ENCODE measurements at places on chromosomes 6 and 20.

GRCh38 chr6:119887666-119888065, 538.1 kb upstream of the MAN1A1 start:
- DNase-seq: no peak

- no peak for DNase-seq
These were observed 7.3 kb downstream of the RAET1E start for GRCh38 chr6:149890629-149891045.

- DNase-seq: no peak
These were observed 37.6 kb downstream of the CFAP61 start for GRCh38 chr20:20089939-20090338.

- no peak for DNase-seq
These were observed 14.1 kb upstream of the CHMP4B start for GRCh38 chr20:33796907-33797544.

- no peak for DNase-seq
These were observed 31.4 kb downstream of the FOXP4 start for GRCh38 chr6:41577356-41578216.

DNA sequence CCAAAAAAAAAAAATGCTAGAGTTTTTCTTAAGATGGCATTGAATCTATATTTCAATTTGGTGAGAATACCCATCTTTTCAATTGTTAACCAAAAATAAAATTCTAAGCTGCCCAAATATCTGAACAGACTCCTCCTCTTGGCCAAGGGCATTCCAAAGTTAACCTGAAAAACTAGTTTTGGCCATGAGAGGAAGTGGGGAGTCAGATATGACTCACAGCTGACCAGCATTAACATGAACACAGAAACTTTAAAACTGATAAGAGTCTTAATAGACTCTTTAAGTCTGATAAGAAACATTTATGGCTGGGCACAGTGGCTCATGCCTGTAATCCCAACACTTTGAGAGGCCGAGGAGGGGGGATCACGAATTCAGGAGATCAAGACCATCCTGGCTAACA, 171.3 kb downstream of the FAXC start:
- no peak for DNase-seq

GRCh38 chr6:41411961-41412360, 76.6 kb downstream of the NCR2 start:
- DNase-seq: no peak

DNA sequence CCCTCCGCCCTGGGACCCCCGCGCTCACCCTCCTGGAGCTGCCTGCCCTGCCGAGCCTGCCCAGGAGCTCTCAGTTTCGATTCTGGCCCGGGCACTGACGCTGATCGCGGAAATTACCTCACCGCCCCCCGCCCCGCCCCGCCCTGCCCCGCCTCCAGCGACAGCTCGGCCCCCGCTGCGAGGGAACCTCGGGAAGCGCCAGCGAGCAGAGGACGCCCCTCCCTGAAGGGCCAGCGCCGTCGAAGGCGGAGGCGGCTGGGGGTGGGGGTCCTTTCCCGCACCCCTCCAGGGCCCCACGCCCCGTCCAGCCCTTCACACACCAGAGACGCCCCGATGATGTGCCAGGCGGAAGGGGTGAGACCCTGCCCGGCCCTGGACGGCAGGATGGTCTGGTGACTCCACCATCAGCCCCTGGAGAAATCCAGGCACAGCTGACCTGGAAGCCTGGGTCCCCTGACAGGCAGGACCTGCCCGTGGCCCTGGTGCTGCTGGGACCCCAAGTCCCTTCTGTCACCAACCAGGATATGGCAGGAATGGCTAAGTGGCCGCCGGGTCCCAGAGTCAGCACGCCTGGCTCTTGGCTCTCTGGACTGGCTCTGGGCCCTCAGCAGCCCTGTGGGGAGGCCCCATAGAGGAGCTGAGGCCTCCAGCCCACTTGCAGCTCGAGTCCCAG, at the start of gene HELZ2:
HELZ2 (minus strand) TSS at position 84 of the 673 bp plus-strand sequence. CDS start 1,854 bp downstream, outside the sequence.
- peak; percentile 77 for DNase-seq

GRCh38 chr6:53546281-53546680, 1.4 kb upstream of the GCLC start:
- DNase-seq: no peak

GRCh38 chr6:75633045-75633444, 31.4 kb downstream of the SENP6 start:
- no peak for DNase-seq

GRCh38 chr6:113039005-113039404, 691.9 kb downstream of the RFPL4B start:
- DNase-seq: no peak

DNA sequence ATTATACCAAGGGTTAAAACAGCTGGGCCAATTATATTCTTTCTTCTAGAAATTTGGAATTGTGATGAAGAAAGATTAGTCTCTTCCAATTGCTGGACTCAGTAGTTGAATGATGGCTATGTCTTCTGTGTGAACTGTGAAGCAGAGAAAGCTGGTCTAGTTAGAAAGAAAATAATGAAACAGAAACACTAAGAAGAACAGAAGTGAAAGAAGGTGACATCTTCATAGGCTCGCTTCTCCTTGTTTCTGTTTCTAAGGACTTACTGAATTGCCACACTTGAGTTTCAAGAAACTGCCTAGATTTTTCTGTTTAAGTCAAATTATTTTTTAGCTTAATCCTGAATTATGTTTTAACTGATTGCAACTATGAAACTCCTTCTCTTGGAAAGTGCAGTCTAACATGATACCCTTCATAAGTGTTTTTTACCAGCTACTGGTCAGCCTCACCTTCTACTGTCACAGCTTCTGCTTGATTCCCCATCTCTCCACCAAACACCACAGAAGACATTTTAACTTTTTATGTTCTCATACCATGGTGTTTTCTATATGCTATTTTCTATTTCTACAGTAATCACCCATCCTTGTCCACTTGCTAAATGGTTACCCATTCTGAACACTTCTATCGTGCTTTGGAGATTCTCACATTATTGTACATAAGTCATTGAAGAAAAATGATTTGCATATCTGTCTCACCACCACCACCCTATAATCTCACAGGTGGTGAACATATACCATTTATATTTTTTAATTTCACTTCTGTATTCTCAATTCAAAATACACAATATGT, 268.8 kb downstream of the GRIK2 start:
- no peak for DNase-seq

GRCh38 chr6:75409286-75409685, 84.3 kb downstream of the FILIP1 start:
- DNase-seq: no peak

GRCh38 chr6:46368169-46368536, 123.1 kb downstream of the RCAN2 start:
- DNase-seq: no peak

DNA sequence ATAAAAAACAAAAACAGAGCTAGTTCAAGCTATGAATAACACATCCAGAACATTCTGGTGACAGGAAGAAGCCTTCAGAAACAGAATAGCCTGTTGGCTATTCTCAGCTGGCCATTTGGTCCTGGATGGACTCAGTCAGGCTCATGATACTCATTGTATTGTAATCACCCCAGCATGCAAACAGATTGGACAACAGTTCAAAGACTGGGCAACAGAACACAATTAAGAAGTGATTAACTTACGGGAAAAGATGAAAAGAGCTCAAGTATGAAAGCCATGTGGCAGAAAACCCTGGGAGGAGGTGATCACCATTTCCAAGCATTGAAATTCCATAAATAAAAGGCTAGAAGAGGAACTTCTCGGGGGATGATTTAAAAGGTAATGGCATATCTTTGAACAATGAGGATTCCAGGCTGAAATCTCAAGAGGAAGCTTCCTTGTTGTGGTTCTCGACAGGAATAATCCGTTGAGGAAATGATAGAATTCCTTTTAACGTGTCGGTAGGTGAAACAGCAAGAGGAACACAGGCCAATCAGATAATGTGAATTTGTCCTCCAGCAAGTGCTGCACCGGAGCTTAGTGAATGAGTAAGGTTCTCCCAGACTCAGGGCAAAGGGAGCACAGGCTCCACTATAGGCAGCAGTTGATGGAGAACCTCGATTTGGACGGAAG, 172.4 kb downstream of the BCAS1 start:
- no peak for DNase-seq

DNA sequence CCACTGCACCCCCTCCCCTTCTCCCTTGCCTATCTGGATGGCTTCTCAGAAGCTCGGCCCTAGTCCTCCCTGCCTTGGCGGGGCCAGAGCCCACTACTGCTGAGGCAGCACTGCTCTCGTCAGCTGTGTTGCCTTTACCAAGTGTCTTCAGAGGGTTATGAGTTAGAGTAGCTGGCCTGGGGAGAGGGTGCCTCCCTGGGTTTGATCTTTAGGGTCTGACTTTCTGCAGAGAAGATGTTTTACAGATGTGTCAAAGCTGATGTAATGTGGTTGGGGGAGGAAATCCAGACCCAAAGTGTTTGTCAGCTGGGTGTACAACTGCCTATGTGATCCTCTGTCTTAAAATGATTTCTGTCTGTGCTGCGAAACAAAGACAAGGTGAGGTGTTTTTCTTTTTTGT, 30.4 kb upstream of the PI16 start:
- DNase-seq: no peak

DNA sequence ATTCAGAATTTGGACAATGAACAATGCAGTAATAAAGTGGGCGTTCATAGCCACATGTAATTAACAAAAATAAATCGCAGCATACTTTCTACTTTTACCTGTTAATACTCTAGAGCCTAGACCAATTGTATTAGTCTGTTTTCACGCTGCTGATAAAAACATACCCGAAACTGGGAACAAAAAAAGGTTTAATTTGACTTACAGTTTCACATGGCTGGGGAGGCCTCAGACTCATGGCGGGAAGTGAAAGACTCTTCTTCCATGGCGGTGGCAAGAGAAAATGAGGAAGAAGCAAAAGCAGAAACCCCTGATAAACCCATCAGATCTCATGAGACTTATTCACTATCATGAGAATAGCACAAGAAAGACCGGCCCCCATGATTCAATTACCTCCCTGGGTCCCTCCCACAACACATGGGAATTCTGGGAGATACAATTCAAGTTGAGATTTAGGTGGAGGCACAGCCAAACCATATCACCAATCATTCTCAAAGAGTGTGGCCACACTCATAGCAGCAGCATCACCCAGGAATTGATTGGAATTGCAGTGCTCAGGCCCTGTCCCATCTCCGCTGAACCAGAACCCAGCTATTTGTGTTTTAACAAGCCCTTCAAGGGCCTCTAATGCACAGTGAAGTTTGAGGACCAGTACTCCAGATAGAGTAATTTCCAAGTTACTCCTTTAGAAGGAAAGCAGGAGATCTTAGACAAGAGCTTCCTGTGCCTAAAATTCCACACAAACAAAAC, 650.0 kb downstream of the KIF16B start:
- no peak for DNase-seq

GRCh38 chr6:105954148-105954547, 132.0 kb upstream of the PRDM1 start:
- peak; percentile 45 for DNase-seq

- no peak for DNase-seq
These were observed 25.9 kb upstream of the ROS1 start for GRCh38 chr6:117451671-117452070.

DNA sequence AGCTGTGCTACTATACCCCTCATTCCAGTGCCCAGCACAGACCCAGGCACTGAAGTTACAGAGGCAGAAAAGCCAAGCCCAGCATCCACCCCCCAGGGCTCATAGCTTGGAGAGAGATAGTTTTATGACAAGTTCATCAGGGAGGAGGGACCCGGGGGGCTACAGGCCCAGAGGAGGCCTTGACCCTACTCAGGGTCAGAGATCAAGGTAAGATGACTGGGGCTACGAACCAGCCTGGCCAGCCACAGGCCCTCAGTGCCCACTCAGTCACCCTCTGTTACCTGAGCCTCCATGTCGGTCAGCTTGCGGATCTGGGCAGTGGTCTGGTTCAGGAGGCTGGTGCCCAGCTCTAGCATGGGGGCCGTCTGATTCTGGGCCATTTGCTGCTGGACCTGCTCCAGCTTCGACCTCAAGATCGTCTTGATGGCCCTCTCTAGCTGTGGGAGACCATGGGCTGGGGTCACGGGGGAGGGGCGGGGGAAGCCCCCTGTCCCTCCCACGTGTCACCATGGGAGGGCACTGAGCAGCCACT, 26.1 kb downstream of the ANGPT4 start:
- no peak for DNase-seq

DNA sequence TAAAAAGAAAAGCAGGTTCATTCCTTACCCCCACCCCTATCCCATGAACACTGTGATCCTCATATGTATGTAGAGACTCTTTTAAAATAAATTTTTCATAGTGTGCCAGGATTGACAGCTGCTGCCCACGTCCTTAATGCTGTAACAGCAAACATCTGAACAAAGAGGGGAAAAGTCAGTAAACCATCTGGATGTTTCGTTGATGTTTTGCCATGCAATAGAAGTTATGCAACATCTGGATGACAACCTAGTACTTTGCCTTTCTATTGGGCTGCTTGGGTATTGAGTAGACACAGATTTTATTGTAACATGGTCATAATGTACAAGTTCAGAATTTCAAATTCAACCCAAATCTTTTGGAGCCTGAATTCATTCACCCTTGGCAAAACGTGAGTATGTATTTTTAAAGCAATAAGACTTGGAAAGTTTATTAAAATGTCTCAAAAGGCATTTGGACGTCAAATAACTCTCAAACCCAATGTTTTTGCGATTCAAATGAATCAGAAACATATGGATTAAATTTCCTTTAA, 500.3 kb downstream of the DHX35 start:
- DNase-seq: no peak

- DNase-seq: no peak
These were observed 161.5 kb upstream of the CDH4 start for GRCh38 chr20:61090541-61090940.

- DNase-seq: no peak
These were observed 215.4 kb upstream of the DEFB112 start for GRCh38 chr6:50264995-50265571.

GRCh38 chr6:102986086-102986485, 1592.6 kb downstream of the GRIK2 start:
- no peak for DNase-seq

DNA sequence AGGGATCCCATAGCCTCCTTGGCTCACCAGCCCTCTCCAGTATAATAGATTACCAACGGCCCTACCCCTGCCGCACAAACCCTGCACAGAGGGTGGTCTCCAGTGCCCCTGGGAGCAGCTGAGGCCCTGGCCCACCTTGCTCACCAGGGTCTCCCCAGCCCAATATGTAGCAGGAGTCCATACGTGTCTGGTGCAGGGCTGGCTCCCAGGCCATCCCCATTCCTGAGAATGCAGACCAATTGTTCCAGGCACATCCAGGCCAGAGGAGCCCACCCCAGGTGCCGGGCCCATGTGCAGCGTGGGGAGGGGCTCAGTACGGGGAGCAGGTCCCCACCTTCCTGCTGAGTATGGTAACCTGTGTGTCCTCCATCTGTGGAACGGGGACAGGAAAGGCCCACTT, 251.9 kb downstream of the TAF4 start:
- no peak for DNase-seq

Data from large intestine (tissue), 12 donors.